Left lung (tissue), 14 donors: ENCODE measurements at places on chromosomes 12 and 14. TPM values are rescaled to one million over a fixed set of nuclear protein-coding genes. Genes with fewer than 3 reads are reported as not detected.

- no peaks in the 10 kb centered on the region for H3K27me3 ChIP-seq
- H3K4me3 ChIP-seq = peak overlapping the region; percentile 78
- H3K4me1 ChIP-seq = peaks cover 63% of the 10 kb centered on the region
- H3K27ac ChIP-seq = peak overlapping the region; percentile 97
- H3K36me3 ChIP-seq = peaks cover 29% of the 10 kb centered on the region
Measured at GRCh38 chr14:35123388-35123703, 994 bp downstream of the PRORP start.

TXNDC16 gene
- total RNA-seq = 6.2 TPM

DNA sequence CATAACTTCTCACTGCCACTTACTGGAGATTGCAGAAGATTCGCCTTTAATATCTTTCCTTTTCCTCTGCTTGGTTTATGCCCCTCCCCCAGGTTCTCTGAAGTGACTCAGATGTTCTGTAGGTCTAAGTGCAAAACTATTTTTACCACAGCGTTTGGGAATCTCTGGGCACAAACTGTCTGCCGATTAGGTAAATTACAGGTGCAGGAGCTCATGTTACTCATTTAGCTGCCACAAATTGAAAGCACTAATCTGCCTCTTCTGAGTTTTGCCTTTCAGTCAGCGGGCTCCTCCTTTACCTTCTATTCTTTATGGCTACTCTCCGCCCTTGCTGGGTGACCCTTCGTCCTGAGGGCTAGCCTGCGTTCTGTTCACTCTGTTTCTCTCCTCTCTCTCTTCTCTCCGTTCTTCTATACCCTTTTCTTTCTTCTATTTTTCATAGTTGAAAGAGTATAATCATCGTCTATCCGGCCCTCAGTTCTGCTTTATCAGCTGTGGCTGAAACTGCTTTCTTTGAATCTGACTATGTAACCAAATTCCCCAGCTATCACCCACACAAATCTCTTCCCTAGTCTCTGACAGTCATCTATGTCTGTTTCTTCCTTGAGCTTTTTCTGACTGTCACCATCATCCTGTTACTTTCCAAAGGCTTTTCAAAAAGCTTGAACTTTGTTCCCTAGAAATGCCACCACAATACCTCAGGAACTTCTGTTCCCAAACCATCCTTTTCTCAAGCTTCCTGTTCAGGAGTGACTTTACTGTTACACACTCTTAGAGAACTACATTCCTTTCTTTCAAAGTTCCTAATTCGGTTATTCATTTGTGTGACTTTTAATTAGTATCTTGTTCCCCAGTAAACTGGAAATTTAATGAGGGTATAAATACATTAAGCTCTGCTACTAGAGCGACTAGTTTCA is 4.3 kb upstream of the MYF6 start:
- H3K36me3 ChIP-seq = no peaks in the 10 kb centered on the region
- H3K4me1 ChIP-seq = no peaks in the 10 kb centered on the region
- no peak overlapping the region for H3K4me3 ChIP-seq

P2RX2 gene
- total RNA-seq = not detected
